ENCODE measurements at places on chromosomes 2 and 18.

DNA sequence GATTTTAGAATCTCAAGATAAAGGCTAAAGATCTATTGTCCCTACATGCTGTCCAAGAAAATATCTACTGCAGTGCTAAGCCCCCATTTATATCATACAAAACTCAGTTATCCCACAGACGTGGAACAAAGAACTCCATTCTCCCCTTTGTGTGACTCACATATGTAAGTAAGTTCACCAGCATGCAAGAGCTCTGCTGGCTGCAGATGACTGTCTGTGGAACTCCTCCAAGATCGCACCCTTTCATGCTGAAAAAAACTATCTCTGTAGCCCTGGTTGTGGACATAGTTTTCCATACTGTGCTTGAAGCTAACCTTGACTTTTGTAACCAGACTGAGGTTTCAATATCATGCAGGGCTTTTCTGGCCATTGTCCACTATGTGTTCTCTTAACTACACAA lies 207.1 kb downstream of the ZNF521 start:
- DNase-seq: no peak

GRCh38 chr2:15675456-15676195 lies 84.0 kb downstream of the DDX1 start:
- DNase-seq: no peak

DNA sequence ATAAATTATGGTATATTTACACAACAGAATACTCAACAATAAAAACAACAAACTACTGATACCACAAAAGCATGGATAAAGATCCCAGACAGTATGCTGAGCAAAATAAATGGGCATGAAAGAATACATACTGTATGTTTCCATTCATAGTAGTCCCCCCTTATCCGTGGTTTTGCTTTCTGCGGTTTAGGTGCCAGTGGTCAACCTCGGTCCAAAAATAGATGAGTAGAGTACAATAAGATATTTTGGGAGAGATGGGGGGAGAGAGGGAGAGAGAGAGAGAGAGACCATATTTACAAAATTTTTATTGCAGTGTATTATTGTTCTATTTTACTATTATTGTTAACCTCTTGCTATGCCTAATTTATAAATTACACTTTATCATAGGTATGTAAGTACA lies 21.0 kb upstream of the TGFA start:
- DNase-seq: no peak

DNA sequence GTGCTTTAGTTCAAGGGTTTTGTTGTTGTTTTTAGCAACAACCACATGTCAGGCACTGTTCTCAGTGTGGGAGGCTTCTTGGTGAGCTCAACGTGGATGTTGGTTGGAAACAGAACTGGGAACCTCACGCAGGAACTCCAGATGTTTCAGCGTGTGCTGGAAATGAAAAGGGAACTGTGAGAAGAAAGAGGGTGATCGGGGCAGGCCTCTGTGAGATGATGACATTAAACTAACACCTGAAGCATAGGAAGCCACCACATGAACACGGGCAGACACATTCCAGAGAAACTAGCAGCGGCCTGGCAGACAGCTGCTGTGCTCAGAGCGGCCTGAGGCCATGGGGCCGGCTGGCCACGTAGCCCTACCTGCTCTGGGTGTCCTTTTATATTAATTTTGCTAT lies 66.4 kb downstream of the COA5 start:
- DNase-seq: no peak

DNA sequence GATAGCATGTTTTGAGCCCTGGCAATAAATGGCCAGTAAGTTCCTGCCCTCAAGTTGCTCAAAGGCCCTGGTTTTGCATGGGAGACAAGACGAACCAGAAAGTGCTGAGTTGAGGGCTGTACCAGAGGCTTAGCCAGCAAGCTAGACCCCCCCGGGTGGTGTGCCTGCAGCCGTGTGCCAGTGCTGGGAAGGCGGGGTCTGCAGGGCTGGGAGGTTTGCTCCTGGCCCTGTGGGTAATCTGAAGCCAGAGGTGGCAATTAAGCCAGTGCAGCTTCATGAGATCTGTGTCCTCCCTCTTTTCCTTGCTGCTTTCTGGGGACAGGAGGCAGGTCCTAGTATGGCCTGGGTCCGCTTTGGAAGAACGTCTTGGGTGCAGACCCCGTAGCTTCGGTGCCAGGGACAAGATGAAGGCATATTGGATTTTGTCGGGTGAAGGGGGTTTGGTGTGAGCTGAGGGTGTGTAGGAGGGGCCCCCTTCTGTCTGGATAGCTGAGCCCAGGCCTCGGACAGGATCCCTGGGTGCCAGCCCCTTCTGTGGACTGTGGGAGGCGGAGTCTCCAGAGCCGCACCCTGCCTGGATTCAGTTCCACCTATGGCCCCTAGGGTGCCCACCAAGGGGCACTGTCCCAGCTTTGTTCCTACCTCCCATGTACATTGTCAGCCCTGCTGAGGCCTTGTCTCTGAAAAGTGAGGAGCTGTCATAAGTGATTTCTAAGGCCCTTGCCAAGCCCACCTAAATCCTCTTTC lies 15.6 kb downstream of the ATOH8 start:
- DNase-seq: no peak

DNA sequence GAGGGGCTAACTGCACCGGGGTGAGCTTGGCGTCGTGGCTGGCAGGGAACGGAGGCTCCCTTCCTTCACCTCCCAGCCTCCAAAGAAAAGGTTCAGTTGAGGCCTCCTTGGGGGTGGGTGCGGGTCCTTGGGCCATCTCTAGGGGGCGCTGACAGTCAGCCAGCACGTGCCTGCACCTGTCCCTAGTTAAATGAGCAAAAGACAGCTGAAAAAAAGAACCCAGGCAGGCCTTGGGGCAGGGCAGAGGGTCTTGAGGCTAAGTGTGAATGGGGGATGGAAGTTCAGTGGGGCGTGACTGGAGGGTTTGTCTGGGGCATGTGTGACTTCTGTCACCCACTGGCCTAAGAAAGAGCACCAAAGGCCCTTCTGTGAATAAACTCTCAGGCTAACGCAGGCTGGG lies 56.4 kb downstream of the ZFP36L2 start:
- DNase-seq: peak; percentile 61

DNA sequence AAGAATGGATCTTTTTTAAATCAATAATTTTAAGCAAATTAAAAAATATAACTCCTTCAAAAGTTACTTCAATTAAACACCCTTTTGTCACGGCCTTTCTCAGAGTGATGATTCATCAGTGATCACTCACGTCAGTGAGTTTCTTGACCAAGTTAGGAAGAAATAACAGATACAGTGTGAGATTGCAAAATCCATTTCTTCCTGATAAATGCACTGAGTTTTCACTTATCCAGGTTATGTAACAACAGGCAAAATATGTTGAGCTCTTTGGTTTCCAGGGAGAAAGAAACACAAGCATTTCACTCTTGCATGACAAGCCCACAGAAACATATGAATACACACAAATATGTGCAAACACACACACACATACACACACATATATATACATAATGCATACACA lies 195.9 kb upstream of the CYRIA start:
- DNase-seq: no peak

DNA sequence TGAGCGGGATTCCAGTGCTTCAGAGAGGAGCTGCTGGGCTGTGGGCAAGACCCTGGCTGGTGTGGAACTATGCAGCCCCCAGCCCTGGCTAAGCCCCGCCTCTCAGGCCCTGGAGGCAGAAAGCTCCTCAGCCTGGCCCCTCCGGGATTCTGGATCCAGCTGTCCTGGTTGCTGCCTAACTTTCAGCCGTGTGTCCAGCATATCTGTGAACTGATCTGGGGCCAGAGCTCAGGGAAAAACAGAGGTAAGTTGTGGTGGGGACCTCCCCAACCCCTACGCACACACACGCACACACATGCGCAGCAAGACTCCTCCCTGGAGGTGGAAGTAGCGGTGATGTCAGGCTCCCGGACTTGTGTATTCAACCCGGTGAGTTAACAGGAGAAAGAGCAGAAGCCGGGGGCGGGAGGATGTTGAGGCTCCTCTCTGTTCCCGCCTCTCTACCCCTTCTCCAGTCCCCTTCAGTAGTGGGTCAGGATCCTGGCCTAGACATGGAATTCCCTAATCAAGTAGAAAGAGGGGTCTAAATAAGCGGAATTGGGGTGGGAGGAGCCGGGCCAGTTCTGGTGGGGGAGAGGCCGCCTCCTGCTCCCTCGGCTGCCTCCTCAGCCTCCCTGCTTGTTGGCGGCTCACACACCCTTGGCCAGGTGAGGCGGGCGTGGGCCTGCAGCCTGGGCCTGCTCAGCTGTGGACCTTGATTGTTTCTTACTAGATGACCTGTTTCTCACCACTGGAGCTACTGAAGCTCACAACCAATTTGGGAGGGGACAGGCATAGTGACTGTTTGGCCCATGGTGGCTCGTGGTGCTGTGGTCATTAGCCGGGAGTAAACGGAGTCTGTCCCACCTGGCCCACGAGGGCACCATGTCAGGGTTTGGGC lies 33.4 kb downstream of the SIX2 start:
- DNase-seq: no peak

DNA sequence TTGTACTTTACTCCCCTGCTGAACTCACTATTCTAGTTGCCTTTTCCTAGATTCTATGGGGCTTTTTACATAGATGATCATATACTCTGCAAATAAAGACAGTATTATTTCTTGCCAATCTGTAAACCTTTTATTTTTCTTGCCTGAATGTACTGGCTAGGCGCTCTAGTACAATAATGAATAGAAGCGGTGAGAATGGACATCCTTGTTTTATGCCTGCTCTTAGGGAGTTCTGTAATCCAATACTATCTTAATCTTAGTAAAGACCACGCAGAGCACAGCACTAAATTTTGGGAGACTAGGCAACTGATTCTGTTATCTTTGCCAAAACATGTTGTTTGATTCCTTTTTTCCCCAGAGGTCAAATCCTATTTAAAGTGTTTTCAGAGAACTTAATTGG lies 7.0 kb downstream of the KRCC1 start:
- no peak for DNase-seq

DNA sequence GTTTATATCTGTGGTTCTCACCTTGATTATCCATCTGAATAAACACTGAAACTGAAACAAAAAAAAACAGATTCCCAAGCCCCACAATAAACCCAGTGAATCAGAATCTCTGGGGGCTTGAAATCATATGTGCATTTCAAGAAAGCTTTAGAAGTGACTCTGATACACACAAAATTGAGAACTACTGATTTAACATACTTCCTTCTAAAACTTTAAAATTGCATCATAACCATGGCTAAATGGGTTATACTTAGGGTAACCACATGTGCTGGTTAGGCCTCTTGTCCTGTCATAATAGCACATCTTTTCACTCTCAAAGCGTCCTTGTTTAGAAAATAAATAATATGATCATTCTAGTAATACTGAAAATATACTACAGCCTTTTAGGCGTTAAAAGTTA lies 100.9 kb downstream of the ATAD2B start:
- no peak for DNase-seq

DNA sequence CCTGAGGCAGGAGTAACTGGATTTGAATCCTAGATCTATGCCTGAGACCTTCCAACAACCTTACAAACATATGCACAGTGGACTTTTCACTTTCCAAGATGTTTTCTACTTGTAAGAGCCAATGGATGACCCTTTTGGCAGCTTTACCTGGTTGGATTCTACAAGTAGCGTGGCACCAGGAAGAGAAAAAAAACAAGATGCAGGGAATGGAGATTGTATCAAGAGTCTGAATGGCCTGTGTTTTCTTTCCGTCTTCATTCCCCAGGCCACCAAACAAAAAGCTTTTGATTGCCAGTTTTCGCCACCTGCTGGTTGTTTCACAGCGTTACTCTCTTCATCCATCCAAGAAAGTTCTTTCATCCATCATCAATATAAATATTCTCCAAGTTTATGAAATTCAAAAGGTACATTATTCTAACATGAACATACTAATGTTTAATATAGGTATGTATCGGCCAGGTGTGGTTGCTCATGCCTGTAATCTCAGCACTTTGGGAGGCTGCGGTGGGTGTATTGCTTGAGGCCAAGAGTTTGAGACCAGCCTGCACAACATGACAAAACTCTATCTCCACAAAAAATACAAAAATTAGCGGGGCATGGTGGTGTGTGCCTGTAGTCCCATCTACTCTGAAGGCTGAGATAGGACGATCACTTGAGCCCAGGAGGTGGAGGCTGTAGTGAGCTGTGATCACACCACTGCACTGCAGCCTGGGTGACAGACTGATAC lies 3.5 kb upstream of the BCL2 start:
- DNase-seq: peak; percentile 44

DNA sequence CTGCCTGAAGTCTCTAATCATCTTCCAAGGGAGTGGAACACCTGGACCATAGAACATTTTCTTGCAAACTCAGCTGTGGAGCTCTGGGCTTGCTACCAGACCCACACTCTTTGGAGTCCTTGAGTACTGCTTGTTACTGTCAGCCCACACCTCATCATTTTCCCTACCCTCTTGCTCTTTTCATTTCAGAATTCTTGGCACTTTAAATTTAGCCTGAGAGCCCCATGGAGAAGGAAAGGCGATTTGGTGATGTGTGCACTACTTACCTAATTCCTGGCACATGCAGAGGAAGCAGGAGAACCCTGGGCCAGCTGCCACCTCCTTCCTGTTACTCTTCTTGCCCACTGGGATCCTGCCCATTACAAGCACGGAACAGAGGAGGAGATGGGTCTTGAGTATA lies 31.7 kb downstream of the TMEM178A start:
- no peak for DNase-seq

- DNase-seq: no peak
Observed at GRCh38 chr2:210461401-210461800, 15.2 kb downstream of the LANCL1 start.

DNA sequence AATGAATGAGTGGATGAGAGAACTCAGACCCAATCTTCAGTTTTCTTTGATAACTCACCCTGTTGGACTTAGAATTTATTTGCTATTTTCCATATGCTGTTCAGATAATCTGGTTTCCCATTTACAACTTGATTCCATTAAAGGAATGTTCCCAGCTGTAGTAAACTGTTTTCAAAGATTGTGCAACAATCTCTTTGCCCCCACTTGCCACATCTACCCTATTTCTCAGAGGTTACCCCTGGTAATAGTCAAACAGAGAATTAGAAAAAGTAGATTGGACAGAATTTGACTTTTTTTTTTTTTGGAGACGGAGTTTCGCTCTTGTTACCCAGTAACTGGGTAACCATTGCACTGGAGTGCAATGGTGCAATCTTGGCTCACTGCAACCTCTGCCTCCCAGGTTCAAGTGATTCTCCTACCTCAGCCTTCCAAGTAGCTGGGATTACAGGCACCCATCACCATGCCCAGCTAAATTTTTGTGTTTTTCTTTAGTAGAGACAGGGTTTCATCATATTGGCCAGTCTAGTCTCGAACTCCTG lies 93.4 kb upstream of the SIX2 start:
- DNase-seq: no peak

- DNase-seq: no peak
Observed at GRCh38 chr2:57796527-57796926, 250.1 kb upstream of the VRK2 start.

DNA sequence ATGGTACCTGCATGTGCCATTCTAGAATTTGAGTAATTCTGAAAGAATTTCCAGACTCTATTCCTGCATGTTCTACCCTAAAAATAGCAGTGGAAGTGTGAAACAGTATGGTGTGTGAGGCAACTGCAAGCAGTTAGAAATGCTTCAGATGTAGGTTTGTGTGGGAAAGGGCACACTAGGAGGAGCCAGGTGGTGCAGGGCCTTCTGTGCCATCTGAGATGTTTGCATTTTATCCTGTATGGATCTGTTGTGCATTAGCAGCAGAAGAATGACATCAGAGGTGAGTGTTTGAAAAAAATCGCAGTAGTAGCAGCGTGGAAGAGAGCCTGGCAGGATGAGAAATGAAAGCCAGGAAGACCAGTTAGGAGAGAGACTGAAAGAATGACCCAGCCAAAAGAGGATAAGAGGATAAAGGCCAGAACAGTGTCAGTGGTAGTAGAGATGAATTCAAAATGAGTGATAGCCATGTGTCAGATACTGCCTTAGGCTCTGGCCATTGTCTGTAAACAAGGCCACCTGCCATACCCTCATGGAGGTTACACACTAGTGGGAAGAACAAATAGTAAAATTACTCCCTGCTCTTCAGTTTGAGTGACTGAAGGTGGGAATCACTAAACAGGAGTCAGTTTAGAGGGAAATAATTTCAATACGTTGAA lies 142.2 kb downstream of the PKP4 start:
- DNase-seq: no peak

Measured in T-helper 9 cell (primary cell).